ENCODE measurements at places on chromosomes 7 and 10.

- no peak for DNase-seq
These were observed 8.8 kb downstream of the DEPP1 start for GRCh38 chr10:44969854-44970253.

- no peak for DNase-seq
These were observed 768.6 kb downstream of the CNTNAP2 start for GRCh38 chr7:146885231-146885630.

GRCh38 chr7:37016064-37016878, 292.0 kb upstream of the AOAH start:
- DNase-seq: no peak

DNA sequence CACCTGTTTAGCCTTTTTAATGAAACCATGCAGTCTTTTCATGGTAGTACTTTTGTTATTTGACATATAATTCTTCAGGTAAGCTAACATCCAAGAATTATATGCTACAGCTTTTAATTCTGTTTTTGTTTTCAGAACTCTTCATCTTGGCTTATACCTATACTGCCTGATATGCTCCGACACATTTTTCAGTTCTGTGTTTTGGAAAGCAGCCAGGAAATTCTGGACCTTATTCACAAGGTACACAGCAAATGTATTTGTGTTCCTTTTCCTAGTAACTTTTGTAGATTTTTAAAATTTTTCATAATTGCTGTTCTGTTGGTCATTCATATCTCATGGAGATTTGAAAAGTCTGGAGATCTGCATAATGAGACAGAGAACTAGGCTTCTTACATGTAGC, 56.7 kb downstream of the BTAF1 start:
- no peak for DNase-seq

GRCh38 chr10:67211680-67212079, 285.8 kb downstream of the LRRTM3 start:
- no peak for DNase-seq

- no peak for DNase-seq
These were observed 85.4 kb upstream of the PLXDC2 start for GRCh38 chr10:19730907-19731217.

GRCh38 chr7:159125104-159125954, 19.3 kb downstream of the VIPR2 start:
- DNase-seq: no peak
